ENCODE measurements at places on chromosomes 12 and 14.

DNA sequence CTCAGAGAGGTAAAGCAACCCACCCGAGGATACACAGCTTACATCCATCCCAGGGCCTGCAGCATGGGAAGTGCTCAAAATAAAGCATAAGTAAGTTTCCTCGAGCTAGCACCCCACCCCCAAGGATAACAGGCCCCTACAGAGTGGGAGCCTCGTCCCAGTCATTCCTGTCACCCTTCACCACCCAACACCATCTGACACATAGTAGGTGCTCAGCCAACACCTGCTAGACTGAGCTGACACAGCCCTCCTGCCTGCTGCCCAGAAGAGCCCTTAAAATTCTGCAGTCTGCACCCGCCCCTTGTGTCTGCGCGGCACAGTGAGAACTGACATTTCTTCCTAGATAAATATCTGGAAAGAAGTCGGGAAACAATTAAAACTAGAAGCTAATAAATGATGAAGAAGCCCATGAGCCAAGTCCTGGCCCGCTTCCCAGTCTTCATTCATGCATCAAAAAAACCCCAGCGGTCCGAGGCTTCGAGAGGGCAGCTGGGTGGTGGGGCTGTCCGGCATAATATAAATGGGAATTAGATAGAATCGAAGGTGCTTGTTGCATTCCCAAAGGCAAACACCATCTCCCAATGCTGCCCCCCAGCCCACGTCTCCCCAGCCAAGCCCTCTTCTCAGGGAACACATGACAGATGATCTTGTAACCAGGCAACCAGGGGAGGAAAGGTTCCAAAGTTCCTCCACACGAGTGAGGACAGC lies 76.2 kb downstream of the BCL11B start:
- no peaks in the 10 kb centered on the region for H3K4me1 ChIP-seq
- H3K27ac ChIP-seq = no peak overlapping the region
- H3K4me3 ChIP-seq = no peak overlapping the region
- no peak for DNase-seq

GRCh38 chr12:50948798-50949197 lies 3.5 kb upstream of the HIGD1C start:
- H3K36me3 ChIP-seq = peaks cover 8% of the 10 kb centered on the region
- no peaks in the 10 kb centered on the region for H3K27me3 ChIP-seq
- no peaks in the 10 kb centered on the region for H3K4me1 ChIP-seq
- H3K4me3 ChIP-seq = no peak overlapping the region
- H3K27ac ChIP-seq = no peak overlapping the region
- no peak for DNase-seq

- no peaks in the 10 kb centered on the region for H3K27me3 ChIP-seq
- no peak for DNase-seq
- H3K4me1 ChIP-seq = no peaks in the 10 kb centered on the region
- no peaks in the 10 kb centered on the region for H3K36me3 ChIP-seq
- H3K27ac ChIP-seq = no peak overlapping the region
- no peak overlapping the region for H3K4me3 ChIP-seq
Measured at GRCh38 chr14:47507861-47508260, 167.5 kb downstream of the MDGA2 start.

DNA sequence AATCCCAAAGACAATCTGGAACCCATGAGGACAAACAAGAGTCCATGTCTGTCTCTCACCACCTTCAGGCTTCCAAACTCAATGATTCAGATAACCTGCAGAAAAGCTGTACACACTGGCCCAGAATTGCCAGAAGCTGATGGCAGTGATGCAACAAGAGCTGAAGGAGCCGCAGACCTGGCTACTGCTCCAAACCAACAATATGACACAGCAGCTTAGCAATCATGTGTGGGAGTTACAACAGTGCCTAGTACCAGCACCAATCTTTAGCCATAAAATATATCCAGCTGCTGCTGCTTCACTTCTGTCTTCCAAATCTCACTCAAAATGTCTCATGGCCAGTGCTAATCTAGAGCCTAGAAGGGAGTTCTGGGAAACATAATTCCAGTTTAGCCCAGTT lies 22.0 kb downstream of the RPS6KA5 start:
- H3K4me3 ChIP-seq = no peak overlapping the region
- peaks cover 4% of the 10 kb centered on the region for H3K4me1 ChIP-seq
- no peaks in the 10 kb centered on the region for H3K27me3 ChIP-seq
- DNase-seq = peak; percentile 40
- H3K27ac ChIP-seq = no peak overlapping the region
- H3K36me3 ChIP-seq = no peaks in the 10 kb centered on the region

DNA sequence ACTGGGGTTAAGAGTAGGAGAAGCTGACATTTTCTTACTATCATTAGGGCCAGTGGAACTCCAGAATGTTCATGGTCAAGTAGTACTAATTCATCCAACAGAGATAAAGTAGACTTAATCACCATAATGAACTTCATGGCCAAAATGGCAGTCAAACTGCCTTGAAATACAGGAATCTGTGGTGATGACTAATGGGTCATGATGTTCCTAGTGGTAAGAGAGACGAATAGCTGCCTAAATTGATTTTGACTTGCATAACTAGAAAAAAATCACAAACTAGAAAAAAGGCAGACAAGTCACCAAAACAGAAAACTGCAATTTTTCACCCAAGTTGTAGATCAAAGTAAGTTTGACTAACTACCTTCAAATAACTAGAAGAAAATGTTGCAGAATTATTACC lies 138.5 kb downstream of the MGAT4C start:
- no peak overlapping the region for H3K27ac ChIP-seq
- no peak for DNase-seq
- no peaks in the 10 kb centered on the region for H3K36me3 ChIP-seq

DNA sequence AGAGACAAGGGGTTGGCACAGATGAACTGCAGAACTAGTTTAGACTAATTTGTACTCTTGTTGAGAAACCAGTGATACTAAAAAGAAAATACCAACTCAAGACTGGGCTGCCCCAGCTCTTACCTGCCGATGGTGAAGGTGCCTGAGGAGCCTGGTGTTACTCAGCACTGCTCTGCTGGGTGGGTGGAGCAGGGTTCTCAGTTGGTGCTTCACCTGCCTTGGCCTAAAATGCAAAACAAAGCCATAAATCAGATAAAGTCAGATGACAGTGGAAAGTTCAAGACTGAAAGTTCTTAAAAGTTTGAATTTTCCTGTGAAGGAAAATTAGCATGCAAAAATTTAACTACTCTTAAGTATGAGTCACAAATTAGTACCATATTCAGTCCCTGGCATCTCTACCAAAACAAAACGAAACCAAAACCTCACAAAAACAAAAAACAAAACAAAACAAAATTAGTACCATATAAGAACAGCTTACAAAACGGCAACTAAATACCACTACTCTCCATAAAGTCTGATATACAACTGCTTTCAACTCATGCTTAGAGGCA lies 21.9 kb downstream of the YBX3 start:
- DNase-seq = no peak
- H3K27ac ChIP-seq = no peak overlapping the region
- peaks cover 72% of the 10 kb centered on the region for H3K36me3 ChIP-seq
- no peak overlapping the region for H3K4me3 ChIP-seq
- peaks cover 12% of the 10 kb centered on the region for H3K4me1 ChIP-seq

GRCh38 chr12:71250166-71250565 lies 92.4 kb upstream of the TSPAN8 start:
- no peak overlapping the region for H3K27ac ChIP-seq
- no peaks in the 10 kb centered on the region for H3K27me3 ChIP-seq
- H3K36me3 ChIP-seq = no peaks in the 10 kb centered on the region
- no peak for DNase-seq

DNA sequence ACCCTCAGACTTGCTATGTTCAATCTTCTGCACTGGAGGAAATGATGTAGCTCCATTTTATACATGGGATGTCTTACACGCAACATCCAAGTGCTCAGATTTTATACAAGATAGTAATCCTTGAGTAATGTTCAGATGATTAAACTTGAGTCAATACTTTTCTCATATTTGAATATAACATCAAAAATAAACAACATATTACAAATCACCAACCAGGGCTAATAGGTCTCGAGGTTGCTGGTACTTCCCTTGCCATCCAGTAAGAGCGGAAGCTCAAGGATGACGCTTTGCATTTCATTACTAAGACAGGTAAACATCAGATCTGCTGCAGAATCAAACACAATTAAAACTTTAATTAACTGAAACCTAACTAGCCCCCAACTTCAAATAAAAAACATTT lies 97.3 kb downstream of the FOXN3 start:
- H3K4me3 ChIP-seq = no peak overlapping the region
- H3K27ac ChIP-seq = no peak overlapping the region
- no peaks in the 10 kb centered on the region for H3K27me3 ChIP-seq
- H3K4me1 ChIP-seq = peaks cover 7% of the 10 kb centered on the region

- peak overlapping the region; percentile 96 for H3K4me3 ChIP-seq
- H3K4me1 ChIP-seq = peaks cover 35% of the 10 kb centered on the region
- peaks cover 16% of the 10 kb centered on the region for H3K36me3 ChIP-seq
- no peaks in the 10 kb centered on the region for H3K27me3 ChIP-seq
- DNase-seq = no peak
Measured at GRCh38 chr14:103562179-103562428, 353 bp downstream of the BAG5 start.

DNA sequence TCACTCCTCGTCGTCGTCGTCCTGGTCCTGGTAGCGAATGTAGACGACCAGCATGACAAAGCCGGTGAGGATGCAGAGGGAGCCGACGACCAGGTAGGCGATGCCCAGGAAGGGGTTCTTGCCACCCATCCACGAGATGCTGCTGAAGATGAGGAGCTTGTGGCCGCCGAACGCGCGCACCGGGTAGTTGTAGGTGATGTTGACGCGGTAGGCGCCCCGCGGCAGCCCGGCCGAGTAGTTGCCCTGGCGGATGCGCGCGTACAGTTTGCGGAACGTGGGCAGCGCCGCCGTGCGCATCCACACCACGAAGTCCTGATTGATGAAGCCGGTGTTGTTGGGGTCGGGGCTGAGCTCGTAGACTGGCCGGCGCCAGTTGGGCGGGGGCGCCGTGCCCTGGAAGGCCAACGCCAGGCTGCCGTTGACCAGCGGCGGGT lies 1.0 kb downstream of the TMEM30B start:
- peak; percentile 23 for DNase-seq
- no peaks in the 10 kb centered on the region for H3K36me3 ChIP-seq
- peak overlapping the region; percentile 90 for H3K4me3 ChIP-seq
- H3K27me3 ChIP-seq = no peaks in the 10 kb centered on the region
- H3K4me1 ChIP-seq = no peaks in the 10 kb centered on the region

GRCh38 chr14:69133206-69134125 lies 19.5 kb downstream of the DCAF5 start:
- H3K4me3 ChIP-seq = no peak overlapping the region
- no peak overlapping the region for H3K27ac ChIP-seq
- H3K27me3 ChIP-seq = no peaks in the 10 kb centered on the region
- no peaks in the 10 kb centered on the region for H3K36me3 ChIP-seq
- no peaks in the 10 kb centered on the region for H3K4me1 ChIP-seq
- DNase-seq = no peak

- no peak overlapping the region for H3K27ac ChIP-seq
- H3K36me3 ChIP-seq = peaks cover 53% of the 10 kb centered on the region
- no peaks in the 10 kb centered on the region for H3K4me1 ChIP-seq
- no peaks in the 10 kb centered on the region for H3K27me3 ChIP-seq
- no peak overlapping the region for H3K4me3 ChIP-seq
Measured at GRCh38 chr12:131776237-131776889, 51.8 kb upstream of the MMP17 start.

- H3K36me3 ChIP-seq = no peaks in the 10 kb centered on the region
- no peak overlapping the region for H3K4me3 ChIP-seq
- DNase-seq = no peak
Measured at GRCh38 chr12:82708061-82708879, 21.6 kb downstream of the TMTC2 start.

GRCh38 chr14:54462048-54462447 lies 20.9 kb upstream of the CNIH1 start:
- no peak overlapping the region for H3K27ac ChIP-seq
- H3K4me3 ChIP-seq = no peak overlapping the region
- no peak for DNase-seq
- H3K27me3 ChIP-seq = no peaks in the 10 kb centered on the region

DNA sequence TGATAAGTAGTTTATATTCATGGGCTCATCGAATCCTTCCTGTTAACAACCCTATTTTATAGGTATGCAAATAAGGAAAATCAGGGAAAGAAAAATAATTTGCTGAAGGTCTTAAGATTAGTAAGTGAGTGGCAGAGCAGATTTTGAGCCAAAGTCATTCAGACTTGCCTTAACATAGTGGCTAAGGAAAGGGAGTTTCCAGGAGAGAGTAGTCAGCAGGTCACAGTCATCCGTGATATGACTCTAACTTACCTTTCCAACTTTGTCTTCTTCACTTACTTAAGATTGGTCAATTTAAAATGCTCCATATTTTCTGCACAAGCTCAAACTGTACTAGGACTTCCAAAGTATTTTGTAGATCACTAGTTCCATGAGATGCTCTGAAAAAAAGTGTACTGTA lies 46.6 kb downstream of the AKAP6 start:
- DNase-seq = no peak
- H3K36me3 ChIP-seq = no peaks in the 10 kb centered on the region
- H3K4me3 ChIP-seq = no peak overlapping the region

DNA sequence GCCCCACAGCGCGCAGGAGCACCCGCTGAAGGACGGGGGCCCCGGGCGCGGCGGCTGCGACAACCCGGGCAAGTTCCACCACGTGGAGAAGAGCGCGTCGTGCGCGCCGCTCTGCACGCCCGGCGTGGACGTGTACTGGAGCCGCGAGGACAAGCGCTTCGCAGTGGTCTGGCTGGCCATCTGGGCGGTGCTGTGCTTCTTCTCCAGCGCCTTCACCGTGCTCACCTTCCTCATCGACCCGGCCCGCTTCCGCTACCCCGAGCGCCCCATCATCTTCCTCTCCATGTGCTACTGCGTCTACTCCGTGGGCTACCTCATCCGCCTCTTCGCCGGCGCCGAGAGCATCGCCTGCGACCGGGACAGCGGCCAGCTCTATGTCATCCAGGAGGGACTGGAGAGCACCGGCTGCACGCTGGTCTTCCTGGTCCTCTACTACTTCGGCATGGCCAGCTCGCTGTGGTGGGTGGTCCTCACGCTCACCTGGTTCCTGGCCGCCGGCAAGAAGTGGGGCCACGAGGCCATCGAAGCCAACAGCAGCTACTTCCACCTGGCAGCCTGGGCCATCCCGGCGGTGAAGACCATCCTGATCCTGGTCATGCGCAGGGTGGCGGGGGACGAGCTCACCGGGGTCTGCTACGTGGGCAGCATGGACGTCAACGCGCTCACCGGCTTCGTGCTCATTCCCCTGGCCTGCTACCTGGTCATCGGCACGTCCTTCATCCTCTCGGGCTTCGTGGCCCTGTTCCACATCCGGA lies 1.4 kb downstream of the FZD10 start:
- H3K36me3 ChIP-seq = no peaks in the 10 kb centered on the region
- no peak overlapping the region for H3K27ac ChIP-seq
- peak; percentile 63 for DNase-seq
- no peak overlapping the region for H3K4me3 ChIP-seq

GRCh38 chr14:77059276-77059915 lies 30.9 kb upstream of the IRF2BPL start:
- no peaks in the 10 kb centered on the region for H3K4me1 ChIP-seq
- no peak for DNase-seq
- no peak overlapping the region for H3K27ac ChIP-seq
- no peaks in the 10 kb centered on the region for H3K27me3 ChIP-seq

- H3K27ac ChIP-seq = no peak overlapping the region
- no peak overlapping the region for H3K4me3 ChIP-seq
- no peaks in the 10 kb centered on the region for H3K27me3 ChIP-seq
- no peaks in the 10 kb centered on the region for H3K36me3 ChIP-seq
- no peak for DNase-seq
- H3K4me1 ChIP-seq = no peaks in the 10 kb centered on the region
Measured at GRCh38 chr12:98868538-98868937, 223.4 kb downstream of the APAF1 start.

- DNase-seq = no peak
- no peak overlapping the region for H3K4me3 ChIP-seq
- no peaks in the 10 kb centered on the region for H3K27me3 ChIP-seq
Measured at GRCh38 chr14:55893705-55894104, 224.5 kb upstream of the PELI2 start.
